Neural crest cell (in vitro differentiated cells): ENCODE measurements at places on chromosomes 7 and 10.

DNA sequence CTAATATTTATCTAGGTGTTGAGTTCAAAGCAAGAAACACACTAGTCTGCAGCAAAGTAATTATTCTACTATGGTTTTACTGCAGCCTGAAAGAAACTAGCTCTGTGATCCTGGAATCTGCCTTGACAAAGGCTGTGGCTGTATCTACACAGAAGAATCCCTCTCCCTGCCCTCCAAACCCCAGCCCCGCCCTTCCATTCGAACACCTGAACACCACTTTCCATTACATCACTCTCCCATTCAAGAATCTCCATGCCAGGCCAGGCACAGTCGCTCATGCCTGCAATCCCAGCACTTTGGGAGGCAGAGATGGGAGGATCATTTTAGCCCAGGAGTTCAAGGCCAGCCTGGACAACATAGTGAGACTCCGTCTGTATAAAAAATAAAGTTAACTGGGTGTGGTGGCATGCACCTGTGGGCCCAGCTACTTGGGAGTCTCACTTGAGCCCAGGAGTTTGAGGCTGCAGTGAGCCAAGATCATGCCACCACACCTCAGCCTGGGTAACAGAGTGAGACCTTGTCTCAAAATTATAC lies 23.3 kb downstream of the LRRC20 start:
- no peak for DNase-seq

- DNase-seq: no peak
Measured at GRCh38 chr10:35300063-35300699, 36.1 kb upstream of the CCNY start.

DNA sequence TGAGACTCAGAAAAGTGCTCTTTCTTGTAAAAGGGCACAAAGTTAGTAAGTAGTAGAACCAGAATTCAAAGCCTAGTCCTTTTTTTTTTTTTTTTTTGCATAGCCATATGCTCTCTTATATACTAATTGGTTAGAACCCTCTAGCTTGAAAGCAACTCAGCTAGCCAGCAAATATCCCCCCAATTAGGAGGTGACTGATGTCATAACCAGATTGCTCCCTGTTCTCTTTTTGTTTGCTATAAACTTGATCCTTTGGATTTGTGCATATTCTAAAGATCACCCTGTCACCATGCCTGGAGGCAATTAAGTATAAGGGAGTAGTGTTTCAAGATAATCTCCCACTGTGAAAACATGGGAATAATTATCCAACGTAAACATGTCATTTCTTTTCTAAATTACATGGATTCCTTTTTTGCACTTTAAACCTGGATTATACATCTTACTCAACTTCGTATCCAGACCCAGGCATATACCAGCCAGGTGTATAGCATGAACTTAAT lies 963.4 kb downstream of the CNTNAP2 start:
- DNase-seq: no peak

DNA sequence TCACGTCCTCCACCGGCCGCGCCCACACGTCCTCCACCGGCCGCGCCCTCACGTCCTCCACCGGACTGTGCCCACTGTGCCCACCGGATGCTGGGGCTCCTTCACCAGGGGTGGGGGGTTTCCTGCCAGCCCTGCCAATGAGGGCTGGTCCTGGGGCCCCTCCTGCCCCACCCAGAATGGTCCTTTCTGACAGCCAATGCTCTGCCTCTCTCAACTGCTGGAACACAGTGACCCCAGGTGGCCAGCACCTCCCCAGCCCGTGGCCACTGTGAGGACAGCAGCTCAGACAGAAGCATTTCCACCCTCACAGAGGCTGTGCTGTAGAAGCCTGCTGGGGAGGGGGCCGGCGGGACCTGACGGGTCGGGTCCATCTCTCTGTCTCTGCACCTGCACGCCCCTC lies 90.1 kb upstream of the DNAAF5 start:
- DNase-seq: no peak

GRCh38 chr10:109019001-109019424 lies 904.3 kb downstream of the XPNPEP1 start:
- DNase-seq: no peak

GRCh38 chr7:28481091-28481926 lies 69.0 kb downstream of the CREB5 start:
- DNase-seq: no peak

DNA sequence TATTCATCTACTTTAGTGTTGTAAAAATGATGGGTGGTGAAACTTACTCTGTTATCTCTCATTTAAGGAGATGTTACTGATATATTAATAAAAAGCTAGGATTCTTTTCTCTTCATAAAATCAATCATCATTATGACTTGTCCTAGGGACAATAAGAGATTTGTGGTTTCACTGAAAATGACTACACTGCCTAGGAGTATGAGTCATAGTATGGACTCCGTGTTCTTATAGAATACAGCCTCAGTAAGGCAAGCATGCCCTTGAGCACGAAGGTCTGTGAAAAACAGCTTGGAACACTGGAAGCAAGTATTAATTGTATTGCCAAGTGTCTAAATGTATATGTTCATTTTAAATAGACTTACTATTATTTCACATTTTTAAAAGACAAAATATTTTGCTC lies 749.2 kb upstream of the PCDH15 start:
- DNase-seq: no peak

- DNase-seq: no peak
Measured at GRCh38 chr10:112810711-112811151, 139.3 kb upstream of the TCF7L2 start.

DNA sequence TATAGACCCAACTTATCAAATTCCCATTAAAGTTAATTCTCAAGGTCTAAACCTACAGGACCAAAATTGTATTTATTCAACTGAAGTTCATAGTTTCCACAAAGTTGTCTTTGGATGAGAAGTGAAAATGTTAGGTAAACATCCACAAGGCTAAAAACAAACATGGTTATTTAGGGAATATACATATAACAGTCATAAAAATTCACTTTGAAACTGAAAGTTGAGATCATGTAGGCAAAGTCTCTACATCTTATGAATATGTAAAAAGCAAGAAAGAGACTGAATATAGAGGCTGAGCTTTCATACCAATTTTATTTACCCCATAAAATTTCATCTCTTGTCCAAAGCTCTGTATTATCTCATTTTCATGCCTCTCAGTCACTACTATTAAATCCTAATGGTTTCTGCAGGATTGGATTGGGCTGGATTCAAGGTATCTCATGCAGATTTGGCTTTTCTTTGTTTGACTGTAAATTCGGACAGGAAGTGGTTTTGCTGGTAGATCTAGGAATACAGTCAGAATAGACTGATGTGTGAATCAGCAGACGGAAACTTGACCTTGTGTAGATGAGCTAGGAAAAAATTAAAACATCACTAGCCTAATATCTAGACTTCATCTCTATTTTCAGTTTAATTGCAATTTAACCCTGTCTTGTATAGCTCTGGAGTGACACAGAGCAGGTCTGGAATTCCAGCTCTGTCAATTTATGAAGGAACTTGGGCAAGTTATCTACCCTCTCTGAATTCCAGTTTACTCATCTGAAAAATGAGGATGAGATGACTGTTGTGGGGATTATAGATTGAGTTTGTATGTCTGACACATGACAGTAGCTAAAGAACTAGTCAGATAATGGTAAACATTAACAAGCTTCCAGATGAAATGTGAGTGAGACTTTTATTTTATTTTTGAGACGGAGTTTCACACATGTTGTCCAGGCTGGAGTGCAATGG lies 27.3 kb upstream of the SKAP2 start:
- DNase-seq: no peak

- no peak for DNase-seq
Measured at GRCh38 chr10:127921075-127921752, 14.3 kb downstream of the PTPRE start.

DNA sequence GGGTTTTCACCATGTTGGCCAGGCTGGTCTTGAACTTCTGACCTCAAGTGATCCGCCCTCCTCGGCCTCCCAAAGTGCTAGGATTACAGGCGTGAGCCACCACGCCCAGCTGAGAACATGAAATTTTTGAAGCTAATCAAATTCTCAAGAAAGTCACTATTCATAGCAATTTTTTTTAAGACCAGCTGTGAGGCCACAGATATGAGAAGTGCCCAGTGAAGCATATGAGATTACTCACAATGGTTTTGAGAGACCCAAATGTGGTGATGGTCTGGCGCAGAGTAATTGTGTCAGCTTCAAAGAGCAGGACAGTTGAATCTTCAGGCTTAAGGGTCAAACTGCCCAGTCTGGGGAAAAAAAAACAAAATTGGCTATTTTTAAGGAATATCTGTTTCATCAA lies 16.2 kb downstream of the NCOA4 start:
- no peak for DNase-seq

DNA sequence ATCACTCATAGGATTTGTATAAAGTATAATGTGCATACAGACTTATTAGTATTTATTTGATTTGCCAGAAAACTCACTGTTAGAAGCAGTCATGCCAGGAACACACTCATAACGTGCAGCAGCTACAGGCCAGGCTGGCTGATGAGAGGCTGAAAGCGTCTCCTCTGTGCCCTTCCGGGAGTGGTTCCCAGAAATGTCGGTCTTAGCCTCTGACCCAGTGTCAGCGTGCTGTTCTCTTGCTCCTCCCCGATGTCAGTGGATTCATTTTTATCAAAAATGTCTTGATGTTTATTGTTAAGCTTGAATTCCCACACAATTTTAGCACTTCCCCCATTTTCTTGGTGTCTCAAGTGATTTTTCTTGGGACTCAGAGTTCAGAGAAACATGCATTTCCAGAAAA lies 33.3 kb upstream of the GARS1 start:
- DNase-seq: no peak

DNA sequence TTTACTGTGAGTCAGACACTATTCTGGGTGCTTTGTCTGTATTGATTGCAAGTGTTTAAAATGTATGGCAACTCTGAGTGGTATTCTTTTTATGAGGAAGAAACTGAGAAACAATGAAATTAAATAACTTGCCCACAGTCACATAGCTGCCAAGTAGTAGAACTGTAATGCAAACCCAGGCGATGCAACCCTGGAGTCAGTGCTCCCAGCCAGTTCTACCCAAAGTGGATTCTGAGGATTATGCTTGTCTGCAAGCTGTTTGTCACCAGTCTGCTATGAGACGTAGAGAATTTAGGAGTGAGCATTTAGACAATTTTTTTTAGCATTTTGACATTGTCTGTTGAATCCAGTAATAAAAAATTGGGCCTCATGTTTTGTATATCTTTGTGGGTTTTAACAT lies 306.0 kb upstream of the LRGUK start:
- no peak for DNase-seq

DNA sequence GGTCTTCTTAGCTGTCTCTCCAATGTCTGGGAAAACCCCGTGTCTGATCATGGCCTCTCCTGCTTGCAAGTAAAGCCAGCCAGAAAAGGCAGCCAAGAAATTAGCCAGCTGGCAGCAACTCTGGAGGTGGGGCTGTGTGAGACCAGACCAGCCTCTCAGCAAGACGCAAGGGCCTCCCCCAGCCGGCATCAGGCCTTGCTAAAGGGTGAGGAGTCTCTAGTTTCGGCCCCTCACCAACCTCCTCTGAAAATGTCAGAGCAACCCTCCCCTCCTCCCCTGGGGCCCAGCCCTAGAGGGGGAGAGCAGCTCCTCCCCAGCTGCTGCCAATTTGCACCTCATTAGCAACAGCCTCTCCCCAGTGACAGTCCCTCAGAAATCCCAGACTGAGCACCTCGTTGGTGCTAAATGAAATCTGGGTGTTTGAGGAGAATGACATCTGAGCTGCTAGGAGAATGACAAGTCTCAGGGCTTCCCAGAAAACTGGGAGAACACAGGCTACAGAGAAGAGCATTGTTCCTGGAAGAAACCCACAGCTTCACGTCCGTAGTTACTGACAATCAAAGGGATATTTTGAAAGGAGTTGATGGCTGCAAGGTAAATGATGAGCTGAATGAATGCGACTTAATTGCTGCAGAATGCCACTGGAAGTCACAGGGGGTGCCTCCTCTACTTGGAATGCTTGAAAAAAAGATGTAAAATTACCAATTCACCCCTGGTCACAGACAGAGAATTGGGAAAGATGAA lies 25.9 kb downstream of the DGKI start:
- peak; percentile 2 for DNase-seq

- no peak for DNase-seq
Measured at GRCh38 chr10:97030894-97031293, 154.9 kb downstream of the SLIT1 start.

DNA sequence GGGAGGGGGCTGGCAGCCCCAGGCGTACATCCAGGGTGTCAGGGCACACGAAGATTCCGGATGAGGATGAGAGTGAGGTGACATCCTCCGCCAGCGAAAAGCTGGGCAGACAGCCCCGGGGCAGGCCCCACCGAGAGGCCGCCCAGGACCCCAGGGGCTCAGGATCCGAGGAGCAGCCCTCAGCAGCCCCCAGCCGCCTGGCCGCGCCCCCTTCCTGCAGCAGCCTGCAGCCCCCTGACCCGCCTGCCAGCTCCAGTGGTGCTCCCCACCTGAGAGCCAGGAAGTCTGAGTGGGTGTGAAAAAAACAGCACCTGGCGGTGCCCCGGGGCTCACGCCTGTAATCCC lies 3.2 kb downstream of the GJD4 start:
- no peak for DNase-seq

DNA sequence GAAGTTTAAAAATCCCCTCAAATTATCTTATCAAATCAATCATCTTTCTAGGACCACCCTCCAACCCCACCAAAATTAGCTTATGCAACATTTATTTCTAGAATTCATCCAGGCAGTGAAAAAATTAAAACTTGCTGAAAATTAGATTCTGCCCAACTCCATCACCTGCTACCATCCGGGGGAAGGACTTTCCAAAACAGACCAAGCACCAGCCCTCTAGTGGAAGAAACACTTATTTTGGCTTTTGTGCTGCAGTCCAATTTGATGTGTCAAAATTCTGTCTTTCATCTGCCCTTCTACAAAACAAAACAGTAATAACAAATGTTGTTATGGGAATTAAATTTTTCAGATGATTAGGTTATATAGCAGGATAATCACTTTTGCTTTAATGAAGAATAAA lies 35.1 kb downstream of the GCC1 start:
- DNase-seq: no peak

DNA sequence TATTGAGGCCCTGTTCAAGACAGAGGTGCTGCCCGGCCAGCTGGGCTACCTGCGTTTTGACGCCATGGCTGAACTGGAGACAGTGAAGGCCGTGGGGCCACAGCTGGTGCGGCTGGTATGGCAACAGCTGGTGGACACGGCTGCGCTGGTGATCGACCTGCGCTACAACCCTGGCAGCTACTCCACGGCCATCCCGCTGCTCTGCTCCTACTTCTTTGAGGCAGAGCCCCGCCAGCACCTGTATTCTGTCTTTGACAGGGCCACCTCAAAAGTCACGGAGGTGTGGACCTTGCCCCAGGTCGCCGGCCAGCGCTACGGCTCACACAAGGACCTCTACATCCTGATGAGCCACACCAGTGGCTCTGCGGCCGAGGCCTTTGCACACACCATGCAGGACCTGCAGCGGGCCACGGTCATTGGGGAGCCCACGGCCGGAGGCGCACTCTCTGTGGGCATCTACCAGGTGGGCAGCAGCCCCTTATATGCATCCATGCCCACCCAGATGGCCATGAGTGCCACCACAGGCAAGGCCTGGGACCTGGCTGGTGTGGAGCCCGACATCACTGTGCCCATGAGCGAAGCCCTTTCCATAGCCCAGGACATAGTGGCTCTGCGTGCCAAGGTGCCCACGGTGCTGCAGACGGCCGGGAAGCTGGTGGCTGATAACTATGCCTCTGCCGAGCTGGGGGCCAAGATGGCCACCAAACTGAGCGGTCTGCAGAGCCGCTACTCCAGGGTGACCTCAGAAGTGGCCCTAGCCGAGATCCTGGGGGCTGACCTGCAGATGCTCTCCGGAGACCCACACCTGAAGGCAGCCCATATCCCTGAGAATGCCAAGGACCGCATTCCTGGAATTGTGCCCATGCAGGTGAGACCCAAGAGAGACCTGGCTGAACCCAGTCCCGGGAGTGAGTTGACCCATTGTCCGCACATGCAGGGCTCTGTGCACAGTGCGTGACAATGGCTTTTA lies 2.8 kb downstream of the RBP3 start:
- DNase-seq: no peak

GRCh38 chr10:87668324-87669074 lies 8.8 kb downstream of the PAPSS2 start:
- DNase-seq: no peak
